ENCODE measurements at places on chromosomes 2 and 18.

DNA sequence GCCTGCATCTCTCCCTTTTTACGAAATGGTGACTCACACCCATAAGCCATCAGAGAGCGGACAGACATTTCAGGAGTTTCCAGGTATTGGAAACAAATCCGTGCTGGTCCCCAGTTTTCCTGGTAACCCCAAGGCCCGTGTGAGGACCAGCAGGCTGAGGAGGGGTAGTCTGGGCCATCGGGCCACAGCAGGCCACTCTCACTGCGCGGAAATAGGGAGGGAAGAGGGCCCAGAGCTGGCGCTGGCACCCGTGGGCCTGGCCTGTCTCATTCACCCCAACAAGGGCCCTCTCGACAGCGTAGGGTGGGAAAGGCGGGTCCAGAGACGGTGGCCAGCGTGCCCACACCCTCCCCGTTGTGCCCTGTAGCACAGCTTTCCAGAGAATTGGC is 13.7 kb upstream of the FAHD2A start:
- DNase-seq: no peak

DNA sequence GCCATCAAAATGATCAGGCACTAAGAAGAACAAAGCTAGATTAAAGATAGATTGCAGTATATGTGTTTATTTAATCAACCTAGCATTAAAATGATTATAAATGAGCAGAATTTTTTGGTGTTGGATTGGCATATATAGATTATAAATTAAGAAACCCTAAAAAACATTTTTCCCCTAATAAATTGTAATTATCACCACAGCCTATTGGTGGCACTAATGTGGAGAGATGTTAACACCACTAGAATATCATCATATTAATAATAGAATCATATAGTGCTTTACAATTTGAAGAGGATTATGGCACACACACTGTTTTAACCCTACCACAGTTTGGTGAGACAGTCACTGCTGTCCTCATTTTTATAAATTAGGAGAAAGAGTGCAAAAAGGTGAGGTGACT is 112.4 kb upstream of the RND3 start:
- DNase-seq: no peak

GRCh38 chr2:6562771-6563170 is 302.9 kb downstream of the CMPK2 start:
- DNase-seq: no peak

DNA sequence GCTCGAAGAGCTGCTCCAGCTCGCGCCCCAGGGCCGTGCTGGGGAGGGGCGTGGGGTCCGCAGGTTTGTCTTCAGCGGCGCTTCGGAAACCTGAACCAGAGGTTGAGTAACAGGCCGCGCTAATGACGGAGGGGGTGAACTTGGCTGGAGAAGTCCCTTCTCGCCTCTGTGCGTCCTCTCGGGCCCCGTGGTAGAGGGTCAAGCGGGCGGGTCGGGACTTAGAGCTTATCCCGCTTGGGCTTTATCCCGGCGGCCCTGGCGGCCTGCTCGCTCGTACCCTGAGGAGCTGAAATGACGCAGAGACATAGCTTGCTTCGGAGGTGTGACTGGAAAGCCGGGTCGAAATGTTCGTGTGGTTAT is 479 bp downstream of the RNMT start:
- DNase-seq: no peak

Measured in epithelial cell of prostate (primary cell).